Fibroblast of villous mesenchyme (primary cell): ENCODE measurements at places on chromosomes 11 and 22. TPM values are rescaled to one million over a fixed set of nuclear protein-coding genes. Genes with fewer than 3 reads are reported as not detected.

DNA sequence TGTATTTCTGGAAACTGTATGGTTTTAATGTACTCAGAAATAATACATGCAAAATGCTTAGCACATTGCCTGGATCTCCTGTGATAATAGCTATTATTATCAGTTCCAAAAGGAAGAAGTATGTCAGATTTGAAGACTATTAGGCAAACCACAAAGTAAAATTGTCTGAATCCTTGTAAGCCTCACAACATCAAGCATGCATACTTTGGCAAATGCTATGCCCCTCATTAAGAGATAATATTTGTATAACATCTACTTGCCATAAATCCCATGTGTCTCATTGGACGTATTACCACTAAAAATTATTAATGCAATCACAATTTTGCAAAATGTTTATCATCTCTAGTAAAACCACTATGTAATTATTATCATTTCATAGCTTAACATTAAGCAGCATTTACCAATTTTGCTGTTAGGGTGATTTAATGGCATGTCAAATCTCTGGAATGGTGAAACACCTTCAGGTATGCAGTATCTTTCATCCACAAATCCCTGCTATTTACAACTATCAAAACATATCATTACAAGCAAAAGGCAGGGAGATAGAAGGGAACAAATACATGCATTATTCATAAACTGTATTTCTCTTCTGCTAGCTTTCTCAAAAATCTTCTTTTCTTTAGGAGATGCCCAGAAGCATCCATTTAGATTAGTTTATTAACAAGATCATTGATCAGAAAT, 974.6 kb upstream of the RAG2 start:
- no peak for DNase-seq

DNA sequence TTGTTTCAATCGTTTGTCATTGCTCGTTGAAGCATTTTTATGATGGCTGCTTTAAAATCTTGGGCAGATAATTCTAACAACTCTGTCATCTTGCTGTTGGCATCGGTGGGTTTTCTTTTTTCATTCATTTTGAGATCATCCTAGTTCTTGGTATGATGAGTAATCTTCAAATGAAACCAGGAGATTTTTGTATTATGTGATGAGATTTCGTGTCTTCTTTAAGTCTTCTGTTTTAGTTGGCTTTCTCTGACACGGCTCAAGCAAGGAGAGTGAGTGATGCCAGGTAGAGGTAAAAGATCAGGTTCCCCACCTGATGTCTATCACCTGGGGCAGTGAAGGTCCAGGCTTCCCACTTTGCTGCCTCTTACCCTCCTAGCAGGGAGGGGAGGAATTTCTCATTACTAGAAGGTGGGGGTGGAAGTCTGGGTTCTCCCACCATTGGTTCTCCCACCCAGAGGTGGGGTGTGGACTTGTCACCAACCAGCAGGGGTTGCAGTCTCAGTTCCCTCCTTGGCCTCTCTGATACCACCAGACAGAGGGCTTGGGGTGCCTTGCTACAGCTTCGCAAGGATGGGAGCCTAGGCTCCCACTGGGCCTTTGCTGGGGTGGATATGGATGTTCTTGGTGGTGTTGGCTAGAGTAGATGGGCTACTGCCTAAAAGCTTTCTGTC, 12.9 kb downstream of the CDC45 start:
- no peak for DNase-seq

DNA sequence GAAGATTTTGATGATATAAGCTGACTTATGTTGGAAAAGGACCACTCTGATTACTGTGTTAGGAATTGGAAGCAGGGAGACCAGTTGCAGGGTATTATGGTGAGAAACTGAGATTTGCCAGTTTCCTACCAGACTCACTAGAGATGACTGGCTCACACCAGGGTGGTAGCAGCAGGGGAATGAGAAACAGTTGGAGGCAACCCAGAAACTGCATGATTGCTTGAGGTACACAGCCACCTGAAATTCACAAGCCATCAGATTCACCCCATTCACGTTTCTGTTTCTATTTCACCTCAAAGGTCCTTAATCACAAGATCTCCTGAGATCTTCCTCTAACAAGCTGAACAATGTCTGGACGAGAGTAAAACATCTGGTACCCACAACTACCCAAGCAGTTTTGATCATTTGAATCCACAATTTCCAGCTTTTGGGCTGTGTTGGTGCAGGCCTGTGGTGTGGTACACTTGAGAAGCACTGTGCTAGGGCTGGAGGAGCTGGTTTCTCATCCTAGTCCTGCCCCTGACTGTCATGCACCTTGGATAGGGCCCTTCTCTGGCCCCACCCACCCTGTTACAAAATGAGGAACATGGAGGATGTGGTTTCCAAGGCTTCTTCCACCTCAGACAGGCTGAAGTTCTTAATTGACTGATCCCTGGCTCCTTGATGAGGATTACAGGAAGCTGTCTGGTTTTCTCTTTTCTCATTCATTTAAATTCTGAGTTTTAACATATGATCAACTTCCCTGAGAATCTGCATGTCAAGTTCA, 233.4 kb downstream of the INSC start:
- DNase-seq: no peak

DNA sequence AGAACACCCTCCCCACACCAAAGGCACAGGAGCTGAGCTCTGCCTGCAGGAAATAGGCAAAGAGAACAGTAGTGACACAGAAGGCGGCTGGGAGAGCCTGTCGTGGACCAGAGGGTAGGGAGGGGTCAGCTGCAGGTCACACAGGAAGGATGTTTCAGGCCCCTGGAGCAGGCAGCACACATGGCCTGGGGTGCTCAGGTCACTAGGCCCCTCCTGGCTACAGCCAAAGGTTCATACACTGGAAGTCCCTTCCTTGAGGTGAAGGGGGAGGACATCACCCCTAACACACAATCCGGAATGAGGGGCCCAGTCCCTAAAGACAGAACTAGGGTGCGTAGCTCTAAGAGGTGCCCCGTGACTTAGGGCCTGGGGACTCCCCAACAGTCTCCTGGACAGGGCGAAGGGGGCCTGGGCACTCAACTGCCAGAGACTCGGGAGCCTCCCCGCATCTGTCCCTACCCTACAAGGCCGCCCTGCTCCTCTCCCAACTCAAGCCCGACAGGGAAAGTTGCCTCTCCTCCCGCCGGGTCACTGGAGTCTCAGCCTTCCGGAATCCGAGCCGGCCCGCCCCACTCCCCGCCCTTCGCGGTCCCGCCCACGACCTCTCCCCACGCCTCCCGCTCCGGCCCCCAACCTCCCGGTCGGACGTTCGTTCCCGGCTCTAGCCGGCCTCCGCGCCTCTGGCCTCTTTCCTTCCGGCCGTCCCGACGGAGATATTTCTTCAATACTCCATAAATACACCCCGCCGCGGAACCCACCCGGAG, at the start of gene CYB5R2:
Gene CYB5R2 (minus strand): TSS at position 541 of the 764 bp plus-strand sequence. CDS start 675 bp downstream, outside the sequence.
- peak; percentile 57 for DNase-seq

DNA sequence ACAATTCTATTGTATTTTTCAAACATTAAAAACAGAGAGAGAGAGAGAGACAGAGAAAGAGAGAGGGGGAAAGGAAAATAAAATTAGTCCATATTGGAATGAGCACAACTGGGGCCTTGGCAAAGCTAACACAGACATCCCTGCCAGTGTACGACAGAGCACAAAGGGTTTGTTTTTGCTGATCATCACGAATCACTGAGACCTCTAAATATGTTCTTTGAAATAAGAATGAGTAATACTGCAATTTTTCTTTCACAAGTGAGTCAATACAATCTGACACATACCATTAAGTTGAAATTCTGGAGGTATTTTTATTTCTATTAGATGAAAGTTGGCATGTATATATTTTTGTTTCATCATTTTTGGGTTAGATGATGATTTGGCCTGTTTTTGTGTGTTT, 27.0 kb upstream of the LRRC4C start:
- DNase-seq: no peak

GRCh38 chr11:84430661-84431060, 1144.5 kb upstream of the CCDC90B start:
- no peak for DNase-seq

- DNase-seq: no peak
Observed at GRCh38 chr11:2847561-2847960, 38.0 kb downstream of the CDKN1C start.

- peak; percentile 10 for DNase-seq
Observed at GRCh38 chr22:46996595-46997310, 234.3 kb downstream of the TBC1D22A start.

GRCh38 chr22:21623648-21623970, 6.2 kb downstream of the YDJC start:
- DNase-seq: no peak

GRCh38 chr11:2853997-2854560, 31.5 kb downstream of the CDKN1C start:
- DNase-seq: no peak

- peak; percentile 94 for DNase-seq
Observed at GRCh38 chr11:102138670-102139069, 28.4 kb downstream of the YAP1 start.

GRCh38 chr11:57154739-57155138, 27.0 kb upstream of the LRRC55 start:
- peak; percentile 52 for DNase-seq

GRCh38 chr11:114321621-114322257, 25.5 kb downstream of the NNMT start:
- DNase-seq: peak; percentile 92

GRCh38 chr11:129102756-129103155, 89.4 kb downstream of the ARHGAP32 start:
- DNase-seq: no peak

GRCh38 chr11:86484795-86485166, 110.1 kb downstream of the CCDC81 start:
- no peak for DNase-seq

DNA sequence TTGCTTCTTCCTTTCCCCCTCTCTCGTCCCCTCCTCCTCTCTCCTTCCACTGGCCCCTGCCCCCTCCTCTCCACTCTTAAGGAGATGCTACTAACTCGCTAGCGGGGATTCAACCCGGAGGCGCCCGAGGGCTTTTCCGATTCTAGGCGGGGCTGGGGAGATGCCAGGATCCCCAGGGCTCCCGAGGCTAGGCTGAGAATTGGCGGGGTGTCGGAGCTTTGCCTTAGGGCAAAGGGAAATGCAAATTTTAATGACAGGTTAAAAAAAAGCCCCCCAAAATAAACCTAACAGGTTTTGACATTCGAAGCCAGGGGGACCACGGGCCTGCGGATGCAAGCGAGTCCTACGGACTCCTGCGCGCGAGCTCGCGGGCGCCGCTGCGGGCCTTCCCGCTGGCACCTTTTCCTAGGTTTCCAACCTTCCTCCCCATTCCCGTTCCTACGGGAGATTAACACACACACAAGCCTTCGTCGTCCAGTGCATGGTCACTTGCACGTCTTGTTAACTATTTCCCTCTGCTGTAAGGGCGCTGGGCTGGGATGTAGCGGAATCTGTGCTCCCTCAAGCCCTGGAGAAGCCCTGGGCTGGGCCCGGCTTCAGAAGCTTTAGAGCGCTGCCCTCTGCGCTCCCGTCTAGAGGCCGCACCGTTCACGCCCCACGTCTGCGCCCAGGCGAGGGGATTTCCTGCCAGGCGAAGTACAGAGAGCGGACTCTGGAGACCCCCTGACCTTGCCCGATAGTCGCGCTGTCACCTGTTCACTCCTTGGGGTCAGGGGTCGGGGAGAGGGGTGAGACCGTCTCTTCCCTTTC, 729 bp upstream of the ALX4 start:
- DNase-seq: no peak

DNA sequence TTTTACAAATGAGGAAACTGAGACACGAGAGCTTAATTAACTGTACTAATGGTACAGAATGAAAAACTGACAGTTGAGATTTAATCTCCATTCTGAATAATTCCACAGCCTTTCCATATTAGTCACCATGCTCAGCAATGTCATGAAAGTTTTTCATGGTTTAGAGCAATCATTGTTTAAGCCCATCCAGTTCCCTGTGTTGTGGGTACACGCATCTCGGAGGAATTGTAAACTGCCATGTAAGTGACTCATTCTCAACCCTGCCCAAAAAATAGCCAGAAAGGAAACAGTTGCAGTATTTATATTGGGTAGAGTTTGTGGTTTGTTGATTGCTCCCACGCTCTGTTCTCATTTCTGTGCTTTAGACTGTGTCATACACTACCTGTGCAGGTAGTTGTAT, 1790.8 kb downstream of the LRRC4C start:
- DNase-seq: no peak

DNA sequence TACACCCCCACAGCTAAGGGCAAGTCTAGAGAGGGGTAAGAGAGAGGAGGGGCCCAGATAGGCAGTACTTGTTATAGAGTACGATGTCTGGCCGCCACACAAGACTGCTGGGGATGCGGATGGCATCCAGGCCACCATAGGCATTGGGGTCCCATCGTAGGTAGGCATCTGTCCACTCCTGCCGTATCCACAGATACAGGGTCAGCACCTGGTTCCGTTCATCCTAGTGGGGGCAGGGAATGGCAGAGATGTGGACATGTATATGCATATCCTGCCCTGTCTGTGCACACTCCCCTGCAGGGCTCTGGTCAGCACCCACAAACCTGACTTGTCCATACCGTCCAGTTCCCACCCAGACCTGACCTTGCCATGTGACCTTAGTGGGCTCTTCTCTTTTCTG, 2.1 kb downstream of the CHRNA10 start:
- DNase-seq: no peak

DNA sequence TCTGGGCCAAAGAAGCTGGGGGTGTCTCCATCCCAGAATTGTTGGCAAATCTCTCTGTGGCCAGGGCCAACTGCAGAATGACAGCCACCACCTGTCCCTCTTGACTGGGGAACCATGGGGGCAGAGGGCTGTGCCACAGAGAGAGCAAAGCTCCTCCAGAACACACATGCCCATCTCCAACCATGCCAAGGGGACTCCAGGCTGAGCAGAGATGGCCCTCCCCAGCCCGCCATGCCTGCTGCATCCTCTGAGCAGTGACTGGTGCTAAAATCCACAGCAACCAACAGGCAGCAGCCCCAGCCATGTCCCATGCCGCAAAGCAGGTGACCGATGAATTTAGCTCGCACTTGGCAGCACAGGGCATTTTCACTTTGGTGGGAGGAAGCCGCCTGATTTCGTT, 45.0 kb downstream of the LARGE1 start:
- DNase-seq: no peak

ZNF215 gene
- total RNA-seq: 6.5 and 7.1 TPM in 2 replicates

MAPK11 gene
- total RNA-seq: 6.5 and 6.8 TPM in 2 replicates

BRD1 gene
- 29.3 and 29.8 TPM in 2 replicates for total RNA-seq

MPZL2 gene
- not detected in 2 replicates for total RNA-seq

PHF21B gene
- not detected in 2 replicates for total RNA-seq

BCO2 gene
- 0.97 and 3.0 TPM in 2 replicates for total RNA-seq

CARNS1 gene
- total RNA-seq: not detected in 2 replicates
